Breast epithelium (tissue), 4 donors: ENCODE measurements at places on chromosomes 1 and 21. TPM values are rescaled to one million over a fixed set of nuclear protein-coding genes. Genes with fewer than 3 reads are reported as not detected.

FCRLB gene
- total RNA-seq, result 0.15 TPM

RBP7 gene
- 285 TPM for total RNA-seq

- no peak for DNase-seq
These were observed 40.6 kb downstream of the MAPKAPK2 start for GRCh38 chr1:206725109-206725963.

TSTD1 gene
- total RNA-seq, result 217 TPM

ALX3 gene
- 0.44 TPM for total RNA-seq

PPFIA4 gene
- total RNA-seq, result 2.9 TPM
